ENCODE measurements at places on chromosomes 5 and 9.

DNA sequence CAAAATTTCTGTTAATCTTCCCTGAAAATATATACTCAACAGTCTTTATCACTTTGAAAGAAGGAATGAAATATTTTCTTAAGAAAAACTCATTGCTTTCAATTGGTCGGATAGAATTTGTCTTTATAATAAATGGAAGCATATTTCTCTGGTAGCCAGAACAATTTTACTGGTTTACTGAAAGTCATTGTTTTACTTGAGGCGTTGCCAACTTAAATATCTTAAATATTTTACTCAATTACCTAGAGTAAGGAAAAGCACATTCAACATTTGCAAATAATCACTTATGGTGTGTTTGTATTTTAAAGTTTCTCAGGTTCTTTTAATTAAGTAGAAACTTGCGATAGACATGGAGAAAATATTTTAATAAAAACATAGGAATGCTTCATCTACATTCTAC is 1181.7 kb downstream of the EFNA5 start:
- no peak for DNase-seq

GRCh38 chr9:129769669-129770068 is 16.8 kb upstream of the PTGES start:
- DNase-seq = no peak

DNA sequence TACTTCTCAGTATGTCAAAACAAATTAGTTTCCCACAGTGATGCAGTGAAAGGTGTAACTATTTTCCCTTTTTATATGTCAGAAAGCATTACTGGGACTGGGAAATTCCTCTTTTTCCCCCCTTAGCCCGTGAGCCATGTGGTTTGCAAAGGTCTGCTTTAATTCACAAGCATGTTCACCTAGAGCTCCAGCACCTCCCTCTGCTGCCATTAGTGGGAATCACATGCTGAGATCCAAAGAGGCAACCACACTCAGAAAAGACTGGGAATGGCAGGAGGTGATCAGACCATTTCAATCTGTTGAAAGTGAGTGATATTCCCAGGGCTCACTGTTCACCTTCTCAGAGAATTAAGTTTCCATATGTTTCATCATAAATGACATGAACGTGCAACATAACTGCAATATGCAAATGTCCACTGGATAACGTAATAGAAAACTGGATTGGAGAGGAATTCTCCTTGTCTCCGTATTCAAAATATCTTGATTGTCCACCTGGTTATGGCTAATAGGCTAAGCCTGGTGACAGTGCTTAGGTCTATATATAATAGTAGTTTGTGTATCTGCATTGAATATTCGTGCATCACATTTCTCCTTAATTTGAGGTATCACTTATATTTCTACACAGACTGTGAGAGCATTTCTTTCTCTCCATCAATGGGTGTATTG is 703.5 kb upstream of the WWC1 start:
- peak; percentile 22 for DNase-seq

GRCh38 chr5:81300921-81301270 is 491 bp upstream of the ZCCHC9 start:
- DNase-seq = no peak

GRCh38 chr5:152549709-152550108 is 144.6 kb upstream of the NMUR2 start:
- no peak for DNase-seq

GRCh38 chr9:107994648-107995047 is 505.1 kb upstream of the KLF4 start:
- DNase-seq = peak; percentile 6

- peak; percentile 18 for DNase-seq
These were observed 98.4 kb downstream of the LIX1 start for GRCh38 chr5:97044052-97044451.

DNA sequence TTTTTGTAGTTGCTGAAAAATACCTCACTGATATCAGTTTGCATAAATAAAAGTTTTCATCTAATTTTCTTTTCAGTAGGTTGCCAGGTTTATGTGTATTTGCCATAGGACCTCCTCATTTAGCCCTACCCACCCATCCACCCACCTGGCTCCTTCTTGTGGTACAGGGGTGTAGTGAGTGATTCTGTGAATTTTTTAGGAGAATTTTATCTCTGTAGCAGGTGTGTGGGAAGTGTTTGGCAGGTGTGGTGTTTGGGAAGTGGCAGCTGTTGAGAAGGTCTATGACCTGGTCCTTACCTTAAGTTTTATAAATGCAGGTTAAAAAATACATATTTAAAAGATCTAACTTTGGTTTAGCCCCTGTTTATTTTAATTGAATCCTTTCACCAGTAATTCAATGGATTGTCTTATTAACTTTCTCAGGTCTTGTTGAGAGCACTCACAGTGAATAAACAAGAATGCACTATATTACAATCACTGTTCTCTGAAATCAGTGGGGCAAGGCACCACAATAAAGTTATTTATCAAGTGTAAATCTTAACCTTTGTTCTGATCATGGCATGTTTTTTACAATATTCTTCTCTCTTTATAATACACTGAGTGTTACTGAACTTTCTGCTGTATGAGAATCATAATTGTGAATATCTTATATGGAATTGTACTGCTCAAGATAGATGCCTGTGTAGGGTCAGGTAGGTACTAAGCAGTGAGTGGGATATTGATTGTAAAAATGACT is 189.1 kb downstream of the WDR70 start:
- no peak for DNase-seq

GRCh38 chr5:173629628-173630027 is 13.2 kb upstream of the BOD1 start:
- DNase-seq = no peak

GRCh38 chr5:123297866-123298265 is 125.3 kb downstream of the CEP120 start:
- DNase-seq = peak; percentile 50

DNA sequence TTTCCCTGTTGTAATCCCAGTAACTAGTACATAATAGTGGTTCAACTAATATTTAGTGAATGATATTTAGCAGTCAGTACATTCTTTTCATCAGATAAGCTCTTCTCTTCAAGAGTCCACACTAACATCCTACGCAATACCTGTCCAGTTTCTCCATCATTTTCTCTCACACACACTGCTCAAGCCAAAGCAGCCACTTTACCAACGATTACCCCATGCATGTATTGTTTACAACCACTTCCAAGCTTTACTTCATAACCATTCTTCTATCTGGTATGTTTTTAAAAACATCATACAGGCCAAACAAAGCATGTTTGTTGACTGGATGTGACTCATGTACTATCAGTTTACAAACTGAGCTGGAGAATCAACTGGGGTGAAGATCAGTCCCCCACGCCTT is 7.3 kb downstream of the UBTD2 start:
- DNase-seq = peak; percentile 69

DNA sequence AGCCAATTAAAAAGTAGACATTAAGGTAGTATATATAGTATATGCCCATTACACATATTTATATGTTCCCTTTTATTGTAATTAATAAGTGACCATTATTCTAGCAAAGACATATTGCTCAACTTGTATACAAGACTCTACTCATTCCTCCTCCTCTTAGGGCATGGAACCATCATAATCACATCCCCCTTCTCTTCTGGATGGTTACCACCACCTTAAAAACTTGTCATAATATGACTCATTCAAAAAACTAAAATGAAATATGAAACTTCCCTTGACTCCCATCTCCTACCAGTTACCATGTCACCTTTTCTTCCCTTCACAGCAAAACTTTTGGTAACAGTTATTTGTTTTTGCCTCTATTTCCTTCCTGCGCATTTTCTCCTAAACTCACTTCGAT is 438.7 kb downstream of the KDM4C start:
- no peak for DNase-seq

DNA sequence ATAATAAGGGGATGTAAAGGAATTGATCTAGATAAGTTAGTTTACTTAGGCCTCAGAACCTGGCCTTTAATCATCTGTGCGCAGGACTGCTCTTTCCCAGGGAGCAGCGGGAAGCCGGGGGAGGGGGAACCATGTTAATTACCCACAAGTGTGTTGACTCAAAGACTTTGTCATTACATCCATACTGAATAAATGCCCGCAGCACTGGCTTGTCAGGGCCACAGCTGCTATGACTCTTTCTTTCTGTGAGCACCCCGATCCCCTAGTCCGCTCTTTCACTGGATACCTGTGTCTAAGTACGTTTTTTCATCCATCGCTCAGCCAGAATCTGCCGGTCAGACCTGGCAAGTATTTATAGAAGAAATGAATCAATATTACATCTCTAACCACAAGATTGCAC is 249.3 kb upstream of the DMRT1 start:
- no peak for DNase-seq

GRCh38 chr5:77859306-77859705 is 83.2 kb upstream of the TBCA start:
- DNase-seq = no peak

- DNase-seq = peak; percentile 90
These were observed 3.0 kb upstream of the SYNPO start for GRCh38 chr5:150637245-150638052.

GRCh38 chr9:88875400-88876120 is 115.7 kb upstream of the S1PR3 start:
- DNase-seq = no peak

DNA sequence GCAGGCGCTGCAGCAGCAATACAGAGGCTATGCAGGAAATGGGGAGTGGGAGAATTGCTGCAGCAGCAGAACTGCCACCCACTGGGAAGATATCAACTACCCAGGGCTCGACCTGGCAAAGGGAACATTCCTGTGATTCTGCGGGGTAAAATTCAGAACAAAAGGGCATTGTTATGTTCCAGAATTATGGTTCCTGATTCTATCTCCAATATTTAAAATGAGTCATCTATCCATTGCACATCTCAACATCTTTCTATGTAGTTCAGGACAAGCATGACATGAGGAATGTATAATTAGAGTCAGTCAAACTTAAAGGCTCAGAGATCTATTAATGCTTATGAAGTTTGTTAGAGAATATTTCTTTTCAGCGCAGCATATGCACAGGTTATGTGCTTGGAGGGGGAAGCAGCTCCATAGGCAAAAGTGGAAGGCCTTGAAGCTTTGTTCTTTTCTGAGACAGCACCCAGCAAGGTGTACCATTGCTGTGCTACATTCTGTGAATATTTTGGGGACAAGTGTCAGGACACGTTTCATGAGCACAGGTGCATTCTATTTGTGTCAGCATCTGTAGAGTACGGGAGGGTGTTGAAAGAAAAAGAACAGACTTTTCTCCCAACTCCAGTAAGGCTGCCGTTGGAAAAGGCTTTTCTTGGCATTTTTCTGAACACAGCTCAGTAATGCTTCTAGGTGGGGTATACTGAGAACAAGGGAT is 395.6 kb upstream of the MPDZ start:
- no peak for DNase-seq

- peak; percentile 88 for DNase-seq
These were observed 65.8 kb upstream of the PAPPA start for GRCh38 chr9:116087751-116088194.

DNA sequence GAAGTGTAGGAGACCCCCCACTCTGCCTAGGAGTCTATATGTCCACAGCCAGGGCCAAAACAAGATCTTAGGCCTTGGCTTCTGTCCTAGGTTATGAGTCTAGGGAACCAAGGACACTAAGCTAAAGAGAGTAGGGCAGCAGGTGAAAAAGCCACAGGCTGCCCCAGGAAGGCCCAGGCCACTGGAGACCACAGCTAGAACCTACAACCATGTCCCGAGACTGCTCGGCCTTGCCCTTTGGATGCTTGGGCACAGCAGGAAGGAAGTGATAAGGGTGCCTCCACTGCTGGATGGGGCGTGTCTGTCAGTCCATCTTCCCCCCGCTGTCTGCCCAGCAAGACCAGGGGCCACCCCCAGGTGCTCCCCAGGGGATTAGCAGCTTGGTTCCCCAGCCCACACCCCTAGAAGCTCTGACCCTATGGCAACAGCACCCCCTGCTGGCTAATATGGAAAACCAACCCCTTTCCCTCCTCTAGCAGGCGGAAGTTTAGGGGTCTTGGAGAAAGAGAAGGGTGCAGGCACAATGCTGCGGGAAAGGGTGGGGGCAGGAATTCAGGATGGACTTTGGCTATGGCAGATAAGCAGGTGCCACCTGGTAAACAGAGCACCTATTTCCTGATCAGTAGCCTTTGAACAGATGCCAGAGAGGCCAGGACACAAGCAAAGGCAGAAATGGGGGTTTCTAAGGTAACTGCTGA is 10.5 kb upstream of the IRF1 start:
- DNase-seq = peak; percentile 68

DNA sequence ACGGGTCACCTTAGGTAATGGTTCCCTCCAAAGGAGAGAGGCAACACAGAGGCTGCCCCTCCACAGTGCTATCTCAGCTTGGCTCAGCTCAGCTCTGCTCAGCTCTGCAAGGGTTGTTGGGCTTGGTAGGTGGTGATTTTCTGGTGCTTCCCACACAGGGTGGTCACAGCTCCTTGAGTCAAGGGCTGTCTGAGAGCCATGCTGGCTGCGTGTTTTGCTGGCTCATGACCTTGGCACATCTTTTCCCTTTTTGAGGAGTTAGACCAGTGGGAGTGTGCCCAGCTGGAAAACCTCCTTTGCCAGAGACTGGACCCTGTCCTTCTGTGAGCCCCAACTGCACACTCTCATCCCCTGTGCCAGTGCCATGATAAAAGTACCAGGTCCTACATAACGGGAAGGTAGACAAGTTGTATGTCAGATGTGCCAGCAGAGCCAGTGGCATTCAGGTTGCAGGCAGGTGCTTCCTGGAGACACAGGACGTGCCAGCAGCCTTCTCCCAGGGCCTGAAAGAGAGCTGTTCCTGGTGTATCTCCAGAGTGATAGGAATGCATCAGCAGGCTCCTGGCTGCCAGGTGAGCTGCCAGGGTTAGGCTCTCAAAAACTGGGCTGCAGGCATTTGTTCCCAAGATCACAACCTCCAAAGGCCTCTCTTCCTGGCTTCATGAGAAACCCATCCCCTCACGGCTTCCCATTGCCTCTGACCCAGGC is 118.6 kb upstream of the CXCL14 start:
- DNase-seq = no peak

DNA sequence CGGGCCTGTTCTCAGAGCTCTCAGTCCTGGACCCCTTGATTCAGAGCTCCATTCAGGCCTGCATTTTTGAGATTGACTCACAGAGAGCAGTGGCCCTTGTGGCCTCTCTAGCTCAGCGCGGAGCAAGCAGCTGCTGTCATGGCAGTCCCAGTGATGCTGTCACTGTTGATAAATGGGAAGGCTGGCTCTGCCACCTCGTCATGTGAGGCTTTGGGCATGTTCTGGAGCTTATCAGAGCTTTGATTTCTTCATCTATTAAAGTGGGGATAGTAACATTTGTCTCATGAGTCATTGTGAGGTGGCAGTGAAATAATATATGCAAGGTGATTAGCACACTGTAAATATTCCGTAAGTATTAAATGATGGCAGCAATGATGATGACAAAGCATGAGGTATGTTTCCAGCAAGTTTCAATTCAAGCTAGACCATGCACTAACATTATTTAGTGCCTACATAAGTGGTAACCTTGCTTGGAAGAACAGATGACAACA is 126.4 kb upstream of the CXCL14 start:
- no peak for DNase-seq

- no peak for DNase-seq
These were observed 411.6 kb upstream of the PTGER4 start for GRCh38 chr5:40268088-40268487.

Data from fibroblast of villous mesenchyme (primary cell).